ENCODE measurements at places on chromosomes 5 and 9.

DNA sequence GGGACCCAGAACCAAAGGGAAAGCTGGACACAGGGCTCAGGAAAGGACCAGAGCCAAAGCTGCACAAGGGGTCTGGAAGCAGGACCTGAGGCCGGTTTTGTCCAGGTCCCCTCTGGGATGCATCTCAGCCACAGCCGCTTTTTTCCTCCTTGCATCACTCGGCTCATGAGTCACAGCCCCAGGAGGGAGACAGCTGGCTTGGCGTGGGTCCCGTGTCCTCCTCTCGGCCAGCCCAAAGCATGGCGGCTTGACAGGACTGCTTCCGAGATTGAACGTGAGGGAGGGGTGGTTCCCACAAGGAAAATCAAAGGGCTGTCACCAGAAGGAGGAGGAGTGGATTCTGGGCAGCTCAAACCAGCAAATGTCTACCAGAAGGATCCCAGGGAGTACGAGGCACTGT, 56.7 kb upstream of the CPLX2 start:
- peak; percentile 81 for DNase-seq

- peak; percentile 23 for DNase-seq
Observed at GRCh38 chr9:136808806-136809158, 1.0 kb downstream of the RABL6 start.

DNA sequence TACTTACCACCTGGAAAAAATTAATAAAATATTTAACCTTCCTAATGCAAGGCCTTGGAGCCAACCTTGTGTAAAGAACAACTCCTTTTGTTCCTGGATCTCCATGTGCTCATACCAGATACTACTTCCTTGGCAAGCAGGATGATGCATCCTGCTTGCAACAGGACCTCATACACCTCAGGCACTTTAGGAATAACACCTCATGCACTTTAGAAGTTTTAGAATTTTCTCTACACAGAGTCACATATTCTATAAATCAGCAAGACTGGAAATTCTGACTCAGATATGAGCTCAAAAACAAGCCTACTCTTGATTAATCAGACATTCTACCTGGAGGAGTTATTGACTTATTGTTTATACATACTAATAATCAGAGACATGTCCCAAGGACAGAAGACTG, 209.6 kb upstream of the CDH10 start:
- no peak for DNase-seq

GRCh38 chr5:53039855-53040254, 50.7 kb downstream of the ITGA2 start:
- no peak for DNase-seq

DNA sequence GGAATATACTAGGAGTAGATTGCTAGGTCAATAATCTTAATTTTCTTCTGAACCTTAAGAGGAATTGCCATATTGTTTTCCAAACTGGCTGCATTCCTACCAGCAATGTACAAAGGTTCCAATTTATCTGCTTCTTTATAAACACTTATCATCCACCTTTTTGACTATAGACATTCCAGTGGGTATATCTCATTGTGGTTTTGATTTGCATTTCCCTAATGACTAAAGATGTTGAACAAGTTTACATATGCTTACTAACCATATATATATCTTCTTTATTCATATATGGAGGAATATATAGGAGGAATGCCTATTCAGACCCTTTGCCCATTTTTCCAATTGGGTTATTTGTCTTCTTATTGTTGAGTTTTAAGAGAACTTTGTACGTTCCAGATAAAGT, 7.6 kb downstream of the DNAJC18 start:
- no peak for DNase-seq

DNA sequence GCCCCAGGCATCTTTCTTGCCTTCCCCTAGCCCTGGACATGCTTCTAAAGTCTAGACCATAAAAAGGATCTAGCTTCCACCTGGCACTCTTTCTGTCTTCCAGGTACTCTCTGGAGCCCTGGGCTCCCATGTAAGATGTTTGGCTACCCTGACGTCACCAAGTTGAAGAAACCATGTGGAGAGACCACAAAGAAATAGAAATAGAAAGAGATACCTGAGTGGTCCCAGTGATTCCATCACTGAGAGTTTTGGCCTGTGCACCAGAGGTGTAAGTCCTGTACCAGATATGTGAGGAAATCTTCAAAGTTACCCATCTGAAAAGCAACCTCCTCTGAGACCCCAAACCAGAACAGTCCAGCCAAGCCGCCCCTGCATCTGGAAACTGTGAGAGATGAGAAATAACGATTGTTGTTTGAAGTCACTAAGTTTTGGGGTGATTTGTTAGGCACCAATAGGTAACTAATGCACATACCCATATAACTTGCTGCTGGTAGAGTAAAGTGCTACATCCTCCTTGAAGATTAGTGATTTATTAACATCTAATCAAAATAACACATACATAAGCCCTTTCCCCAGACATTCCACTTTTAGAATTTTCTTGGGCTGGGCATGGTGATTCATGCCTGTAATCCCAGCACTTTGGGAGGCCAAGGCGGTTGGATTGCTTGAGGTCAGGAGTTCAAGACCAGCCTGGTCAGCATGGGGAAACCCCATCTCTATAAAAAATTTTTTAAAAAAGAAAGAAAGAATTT, 85.7 kb upstream of the LHFPL2 start:
- DNase-seq = no peak

GRCh38 chr9:35286381-35286780, 124.6 kb downstream of the UNC13B start:
- DNase-seq = no peak

GRCh38 chr9:97468658-97469448, 32.6 kb upstream of the TMOD1 start:
- DNase-seq = peak; percentile 52

DNA sequence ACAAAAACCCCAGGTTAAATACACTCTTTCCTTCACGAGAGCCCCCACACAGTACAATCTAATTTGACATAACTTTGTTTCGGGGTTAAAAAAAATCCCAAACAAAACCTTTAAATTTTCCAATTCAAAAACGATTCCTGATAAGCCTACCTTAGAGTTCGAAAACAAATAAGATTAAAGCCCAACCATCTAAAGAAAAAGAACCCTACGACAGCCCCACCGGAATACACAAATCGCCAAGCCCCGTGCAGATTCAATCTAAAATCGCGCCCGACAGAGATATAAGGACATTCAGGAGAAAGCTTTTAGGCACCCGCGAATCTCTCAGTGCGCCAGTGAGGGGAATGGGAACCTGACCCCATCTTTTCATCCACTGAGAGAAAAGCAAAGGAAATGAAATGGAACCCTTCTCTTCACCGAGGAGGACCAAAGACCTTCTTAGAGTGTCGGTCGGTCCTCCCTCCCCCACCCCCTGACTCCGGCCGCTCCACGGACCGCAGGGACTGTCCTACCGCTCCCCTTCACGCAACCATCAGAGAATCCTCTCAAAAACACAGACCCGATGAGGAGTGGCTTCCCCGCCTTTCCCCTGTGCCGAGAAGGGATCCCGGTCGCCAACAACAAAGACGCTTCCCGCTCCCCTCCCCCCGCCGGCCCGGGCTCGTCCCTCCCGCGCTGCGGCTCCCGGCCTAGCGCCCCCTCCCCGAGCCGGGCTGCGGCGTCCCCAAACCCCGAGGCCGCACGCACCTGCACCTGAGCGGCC, 925 bp downstream of the ABHD17B start:
- peak; percentile 39 for DNase-seq

DNA sequence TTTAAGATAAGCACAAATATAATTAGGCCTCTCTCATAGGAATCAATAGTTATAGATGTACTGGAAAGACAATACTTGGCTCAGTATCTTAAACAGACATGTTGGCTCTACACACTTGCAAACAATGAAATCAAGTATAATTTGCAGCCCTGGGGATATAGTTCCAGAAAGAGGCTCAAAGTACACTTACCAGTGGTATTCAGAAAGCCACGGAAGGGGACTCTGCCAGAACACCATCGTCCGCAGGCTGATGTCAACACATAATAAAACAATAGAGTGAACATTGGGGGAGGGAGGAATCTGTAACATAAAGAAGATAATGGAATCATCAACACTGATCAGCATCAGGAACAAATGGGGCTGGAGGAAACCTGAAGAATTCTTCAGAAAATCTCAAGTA, 31.2 kb upstream of the EBF1 start:
- no peak for DNase-seq

- no peak for DNase-seq
Observed at GRCh38 chr5:2538169-2538568, 213.3 kb downstream of the IRX2 start.

DNA sequence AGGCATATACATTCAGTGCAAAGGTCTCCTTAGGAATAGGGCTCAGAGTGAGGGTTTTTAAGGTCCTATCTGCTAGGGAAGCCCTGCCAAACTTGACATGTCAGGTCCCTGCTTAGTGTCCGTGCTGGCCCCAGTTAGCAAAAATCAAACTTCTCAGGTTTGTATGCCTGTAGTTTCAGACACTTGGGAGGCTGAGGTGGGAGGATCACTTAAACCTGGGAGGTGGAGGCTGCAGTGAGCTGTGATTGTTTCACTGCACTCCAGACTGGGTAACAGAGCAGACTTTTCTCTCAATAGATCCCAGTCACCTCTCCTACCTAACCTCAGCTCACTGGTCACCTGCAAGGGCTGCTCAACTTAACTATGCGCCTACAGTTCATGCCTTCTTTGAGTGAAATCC, 18.7 kb upstream of the TMEM245 start:
- DNase-seq = no peak

- DNase-seq = peak; percentile 64
Observed at GRCh38 chr5:56910210-56910965, 992 bp downstream of the SETD9 start.
